GM06990 (cell line): ENCODE measurements at places on chromosomes 12 and 14.
A peak's percentile ranks its signal among the peaks of the same experiment; 100 is the strongest.

GRCh38 chr14:68255693-68256178 lies 436.2 kb downstream of the RAD51B start:
- no peak for DNase-seq

DNA sequence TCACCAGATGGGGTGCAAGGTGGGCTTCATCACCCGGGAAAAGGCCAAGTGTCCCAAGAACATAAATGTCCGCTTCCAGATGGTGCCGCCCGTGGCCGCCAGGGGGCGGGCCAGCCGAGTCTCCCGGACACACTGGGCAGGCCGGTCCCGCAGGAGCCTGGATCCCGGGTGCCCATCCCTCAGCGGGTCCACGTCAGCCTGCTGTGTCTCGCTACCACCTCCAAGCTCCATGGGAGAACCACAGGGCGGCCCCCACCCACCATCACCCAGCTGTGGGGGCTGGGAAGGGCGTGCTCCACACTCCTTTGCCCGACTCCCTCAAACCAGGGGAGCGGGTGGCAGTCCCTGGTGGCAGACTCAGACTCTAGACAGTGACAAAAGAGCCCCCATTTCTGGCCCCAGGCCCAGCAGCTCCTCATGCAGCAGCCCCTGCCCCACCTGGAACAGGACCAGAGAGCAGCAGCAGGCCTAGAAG lies 22.0 kb upstream of the NUDT14 start:
- peak; percentile 67 for DNase-seq

GRCh38 chr12:53998900-53999236 lies 1.1 kb upstream of the HOXC9 start:
- DNase-seq, result no peak

DNA sequence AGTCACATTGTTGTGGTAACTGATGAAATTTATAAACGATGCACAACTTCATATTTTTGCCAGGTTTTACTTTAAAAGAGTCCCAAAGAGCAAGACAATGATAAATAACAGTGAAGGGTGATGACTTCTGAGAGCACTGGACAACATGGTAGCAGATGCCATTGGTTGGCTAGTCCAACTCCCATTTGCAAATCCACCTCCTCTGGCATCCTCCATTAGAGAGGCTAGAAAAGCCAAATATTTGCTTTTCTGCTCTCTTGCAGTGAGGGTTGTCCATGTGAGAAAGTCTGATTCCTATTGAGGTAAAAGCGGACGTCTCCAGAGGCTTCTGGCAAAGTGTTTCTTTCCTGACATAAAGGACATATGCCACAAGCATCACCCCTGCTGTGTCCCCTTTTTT lies 89.6 kb upstream of the BMP4 start:
- no peak for DNase-seq

DNA sequence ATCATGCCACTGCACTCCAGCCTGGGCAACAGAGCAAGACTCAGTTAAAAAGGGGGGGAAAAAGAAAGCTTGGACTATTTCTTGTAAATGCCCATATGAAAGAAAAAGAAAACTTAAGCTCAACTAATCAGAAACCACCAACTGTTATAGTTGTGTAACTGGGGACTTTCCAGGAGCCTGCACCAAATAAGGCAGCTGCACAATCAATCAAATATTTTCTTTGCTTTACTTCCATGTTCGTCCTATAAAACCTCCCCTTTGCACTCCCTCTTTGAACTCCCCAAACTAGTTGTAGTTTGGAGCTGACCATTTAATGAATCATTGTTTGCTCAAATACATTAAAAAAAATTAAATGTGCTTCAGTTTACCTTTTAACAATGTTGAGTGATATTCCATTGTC lies 54.9 kb downstream of the OTOGL start:
- peak; percentile 6 for DNase-seq
